Osteoblast (primary cell): ENCODE measurements at places on chromosomes 6 and 20. TPM values are rescaled to one million over a fixed set of nuclear protein-coding genes. Genes with fewer than 3 reads are reported as not detected.

- no peak for DNase-seq
Measured at GRCh38 chr6:141251286-141251685, 881.4 kb upstream of the GJE1 start.

GRCh38 chr6:34465531-34466241, at the start of gene PACSIN1:
Gene PACSIN1 (plus strand): TSS chr6:34466076. CDS start chr6:34526306, 60,230 bp downstream.
- DNase-seq, result peak; percentile 89

DNA sequence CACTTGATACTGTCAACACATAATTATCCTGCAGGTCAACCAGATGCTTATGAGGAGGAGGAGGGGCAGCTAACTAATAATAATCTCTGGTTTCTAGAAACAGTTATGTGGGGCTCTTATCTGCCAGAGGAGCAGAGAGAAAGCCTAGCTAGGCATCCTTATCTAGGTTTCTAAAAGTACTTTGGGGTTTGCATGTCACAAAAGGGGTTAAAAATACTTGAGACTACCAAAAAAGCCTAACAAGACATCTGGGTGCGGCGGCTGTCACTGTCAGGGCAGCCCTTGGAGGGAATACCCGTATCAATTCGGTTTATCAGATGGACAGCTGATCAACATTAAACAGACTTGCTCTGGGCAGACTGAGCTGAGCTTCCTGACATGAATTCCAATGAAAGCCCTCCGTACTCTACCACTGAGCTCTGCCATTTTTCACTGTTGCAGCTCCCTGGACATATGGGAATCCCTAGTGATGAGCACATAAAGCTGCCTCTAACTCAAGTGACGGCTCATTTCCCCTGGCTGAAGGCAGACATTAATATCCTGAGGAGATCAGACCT, 166.6 kb downstream of the PDSS2 start:
- no peak for DNase-seq

- DNase-seq, result no peak
Measured at GRCh38 chr6:142647449-142648035, 297.4 kb downstream of the HIVEP2 start.

DNA sequence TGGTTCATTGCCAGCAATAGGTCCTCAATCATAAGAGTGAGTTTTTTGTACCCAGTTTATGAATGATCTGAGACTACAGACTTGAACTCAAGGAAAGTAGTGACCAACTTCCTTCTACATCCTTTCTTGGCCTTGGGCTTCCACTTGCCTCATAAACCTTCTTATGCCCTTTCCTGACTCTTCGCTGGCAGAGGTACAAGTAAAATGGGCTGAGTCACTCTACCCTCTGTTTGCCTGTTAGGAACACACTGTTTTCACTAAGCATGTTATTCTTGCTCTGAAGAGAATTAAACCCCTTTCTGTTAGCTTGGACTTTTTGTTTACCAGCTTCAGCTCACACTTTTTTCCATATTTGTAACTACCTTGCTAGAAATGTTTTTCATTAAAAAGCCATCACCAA, 74.4 kb downstream of the PKHD1 start:
- no peak for DNase-seq

GRCh38 chr20:63119121-63119962, 96.6 kb downstream of the YTHDF1 start:
- DNase-seq, result peak; percentile 88

- peak; percentile 52 for DNase-seq
Measured at GRCh38 chr20:34987288-34988190, 31.9 kb downstream of the MYH7B start.

DNA sequence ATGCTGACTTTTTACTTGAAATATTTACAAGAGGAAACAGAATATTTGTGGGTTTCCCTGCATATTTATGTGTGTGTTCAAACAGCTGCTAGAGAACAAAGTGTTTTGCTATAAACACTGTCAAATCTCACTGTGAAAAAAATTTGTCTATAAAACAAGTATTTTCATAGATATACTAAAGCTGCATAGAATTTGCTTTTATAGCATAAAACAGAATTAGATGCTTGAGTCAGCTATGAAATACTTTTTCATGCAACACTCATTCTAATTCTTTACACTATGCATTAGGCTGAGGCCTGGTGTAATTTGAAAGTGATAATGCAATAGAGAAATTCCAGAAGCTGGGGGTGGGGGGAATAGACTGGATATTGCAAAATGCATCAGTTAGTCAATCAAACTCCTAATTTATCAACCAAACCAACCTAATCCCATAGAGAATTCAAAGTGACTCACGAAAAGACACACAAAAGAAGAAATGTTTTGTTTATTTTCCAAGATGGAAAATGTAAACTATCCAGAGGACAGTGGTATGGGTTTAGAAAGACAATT, 148.2 kb downstream of the LAMA2 start:
- DNase-seq, result no peak

GRCh38 chr20:31731321-31731717, 7.8 kb upstream of the TPX2 start:
- no peak for DNase-seq

DNA sequence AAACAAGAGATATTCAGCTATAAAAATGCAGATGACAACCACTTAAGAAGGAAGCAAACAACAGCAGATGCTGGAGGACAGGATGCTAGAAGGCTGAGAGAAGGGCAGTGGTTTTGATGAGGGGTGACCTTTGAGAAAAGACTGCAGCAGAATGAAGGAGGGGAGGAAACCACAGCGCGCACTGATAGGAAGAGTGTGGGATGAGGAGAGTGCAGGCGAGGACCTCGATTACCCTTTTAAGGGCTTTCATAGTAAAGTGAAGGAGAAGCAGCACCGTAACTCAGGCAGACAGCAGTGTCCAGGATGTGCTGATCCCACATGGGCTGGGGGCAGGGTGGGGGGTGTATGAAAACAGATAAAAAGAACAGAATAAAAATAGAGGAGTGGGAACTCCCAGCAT, 19.2 kb downstream of the ZBTB2 start:
- DNase-seq, result no peak

GRCh38 chr6:163738725-163739407, 324.3 kb downstream of the QKI start:
- DNase-seq, result no peak

- DNase-seq, result no peak
Measured at GRCh38 chr20:58238490-58238889, 10.0 kb upstream of the ANKRD60 start.

- DNase-seq, result peak; percentile 49
Measured at GRCh38 chr6:58073263-58073662, 755.8 kb downstream of the PRIM2 start.

DNA sequence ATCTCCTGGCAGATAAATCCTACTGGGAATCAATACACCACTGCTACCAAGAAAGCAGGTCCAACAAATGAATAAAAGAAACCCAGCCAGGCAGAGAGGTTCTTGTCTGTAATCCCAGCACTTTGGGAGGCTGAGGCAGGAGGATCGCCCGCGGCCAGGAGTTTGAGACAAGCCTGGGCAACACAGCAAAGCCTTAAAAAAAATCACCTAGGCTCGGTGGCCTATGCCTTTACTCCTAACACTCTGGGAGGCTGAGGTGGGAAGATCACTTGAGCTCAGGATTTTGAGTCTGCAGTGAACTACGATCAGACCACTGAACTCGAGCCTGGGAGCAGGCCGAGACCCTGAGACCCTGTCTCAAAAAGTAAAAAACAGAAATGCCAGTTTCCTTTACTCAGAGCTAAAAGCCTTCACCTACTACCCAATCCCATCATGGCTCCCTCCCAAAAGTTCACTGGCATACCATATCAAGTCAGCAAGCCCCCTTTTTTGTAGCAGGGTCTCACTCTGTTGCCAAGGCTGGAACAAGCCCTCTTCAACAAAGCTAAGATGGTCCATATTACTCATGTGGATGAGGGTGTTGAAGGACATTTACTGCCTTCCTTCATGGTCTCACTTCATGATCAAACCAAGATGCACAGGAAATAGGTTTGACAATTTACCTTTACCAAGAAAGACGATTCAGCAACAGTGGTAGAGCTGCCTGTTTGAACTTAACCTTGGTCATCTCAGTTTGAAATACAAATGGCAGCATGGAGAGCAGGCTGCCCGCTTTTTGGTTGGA, 5.3 kb downstream of the SNX5 start:
- DNase-seq, result no peak

DNA sequence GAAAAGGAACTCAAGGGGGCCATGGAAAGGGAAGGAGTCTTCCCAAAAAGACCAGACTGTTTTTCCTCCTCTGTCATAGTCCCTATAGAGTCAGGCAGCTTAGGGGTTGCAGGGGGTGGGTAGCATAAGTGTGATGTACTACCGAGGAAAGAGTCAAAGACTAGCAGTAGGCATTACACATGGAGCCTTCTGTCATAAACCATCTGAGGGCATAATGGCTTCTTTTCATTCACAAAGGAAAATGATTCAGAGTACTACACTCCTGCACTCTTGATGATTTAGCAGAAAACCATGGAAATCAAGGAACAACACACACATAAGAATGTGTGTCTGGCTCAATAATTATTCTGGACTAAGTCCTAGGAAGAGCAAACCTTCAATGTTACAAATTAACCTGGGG, 14.9 kb downstream of the PLN start:
- DNase-seq, result peak; percentile 66

GRCh38 chr6:44247338-44248302, 719 bp downstream of the HSP90AB1 start:
- peak; percentile 88 for DNase-seq

GRCh38 chr6:3053231-3053508, 15.1 kb upstream of the RIPK1 start:
- no peak for DNase-seq

GRCh38 chr6:6912817-6913744, 194.7 kb upstream of the RREB1 start:
- no peak for DNase-seq

- peak; percentile 70 for DNase-seq
Measured at GRCh38 chr6:34152806-34153520, 7.1 kb upstream of the GRM4 start.

DNA sequence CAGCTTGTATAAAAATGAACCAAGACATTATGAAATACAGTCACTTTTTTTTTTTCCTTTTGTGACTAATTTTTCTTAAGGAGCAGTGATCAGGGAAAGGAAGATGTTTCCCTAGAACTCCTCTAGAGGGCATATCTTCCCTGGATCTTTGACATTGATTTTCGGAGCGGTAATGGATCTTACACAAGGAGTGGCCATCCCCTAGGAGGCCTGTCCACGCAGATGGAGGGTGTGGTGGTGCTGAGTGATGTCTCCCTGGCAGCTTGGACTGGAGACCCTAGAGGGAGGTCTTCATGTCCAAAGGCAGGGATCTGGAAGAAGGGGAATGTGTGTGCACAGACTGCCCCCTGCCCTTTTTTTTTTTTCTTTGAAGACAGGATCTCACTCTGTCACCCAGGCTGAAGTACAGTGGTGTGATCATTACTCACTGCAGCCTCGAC, 7.0 kb upstream of the KIFC1 start:
- peak; percentile 96 for DNase-seq

DNA sequence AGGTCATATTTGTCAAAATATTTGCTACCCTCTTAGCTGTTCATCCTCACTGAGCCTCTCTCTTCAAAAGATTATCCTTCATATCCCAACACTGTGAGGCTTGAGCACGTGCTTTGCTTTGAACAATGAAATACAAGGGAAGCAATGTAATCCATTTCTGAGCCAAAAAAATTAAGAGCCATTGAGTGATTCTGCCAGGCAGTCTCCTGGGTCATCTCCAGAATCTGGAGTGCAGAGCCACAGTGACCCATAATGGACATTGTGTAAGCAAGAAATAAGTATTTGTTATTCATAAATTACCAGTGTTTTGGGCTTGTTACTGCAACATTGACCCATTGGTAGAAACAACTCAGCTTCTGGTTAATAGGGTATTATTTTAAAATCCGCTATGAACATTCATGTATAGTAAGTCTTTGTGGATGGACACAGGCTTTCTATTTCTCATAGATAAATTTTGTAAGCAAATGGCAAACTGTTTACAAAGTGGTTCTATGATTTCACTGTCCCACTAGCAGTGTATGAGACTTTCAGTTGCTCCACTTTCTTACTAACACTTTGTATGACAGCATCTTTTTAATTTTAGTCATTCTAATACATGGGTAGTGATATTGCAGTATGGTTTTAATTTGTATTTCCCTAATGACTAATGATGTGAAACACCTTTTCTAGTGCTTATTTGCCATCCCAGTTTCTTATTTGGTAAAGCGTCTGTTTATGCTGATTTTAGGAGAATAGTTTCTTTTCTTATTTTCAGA, 358.2 kb downstream of the PLCB1 start:
- no peak for DNase-seq

DNA sequence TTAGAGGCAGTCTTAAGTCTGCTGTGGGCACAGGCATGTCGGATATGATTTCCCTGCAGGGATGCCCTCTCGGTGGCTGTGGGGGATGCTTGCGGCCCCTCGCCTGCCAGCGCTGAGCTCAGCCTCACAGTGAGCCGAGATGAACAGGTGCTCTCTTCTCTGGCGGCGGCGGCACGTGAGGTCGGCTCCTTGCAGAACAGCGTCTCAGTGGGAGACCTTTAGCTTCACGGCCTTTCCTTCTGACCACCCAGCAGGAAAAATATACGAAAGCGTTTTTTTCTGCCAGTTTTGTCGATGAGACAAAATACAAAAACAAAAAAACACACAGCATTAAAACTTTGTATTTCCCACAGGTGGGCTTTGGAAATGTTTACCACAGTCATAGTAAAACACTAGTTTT, 23.6 kb downstream of the FOXA2 start:
- no peak for DNase-seq

GRCh38 chr20:58137651-58138265, 90.7 kb downstream of the ANKRD60 start:
- no peak for DNase-seq

DNA sequence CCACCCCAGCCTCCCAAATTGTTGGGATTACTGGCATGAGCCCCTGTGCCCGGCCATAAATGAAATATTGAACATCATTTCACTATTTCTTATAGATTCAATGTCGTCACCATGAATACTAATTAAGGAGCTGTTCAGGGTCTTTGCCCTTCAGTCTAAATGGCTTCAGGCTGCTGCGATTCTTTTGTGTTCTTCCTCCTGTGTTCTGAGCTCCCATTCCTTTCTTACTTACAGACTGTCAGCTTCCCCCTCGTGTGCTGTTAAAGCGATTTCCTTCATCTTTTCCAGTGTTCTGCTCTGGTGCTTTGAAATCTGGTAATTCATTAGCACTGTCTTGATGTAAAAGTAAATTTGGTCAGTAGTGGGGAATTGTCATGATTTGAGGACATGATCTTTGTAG, 63.3 kb upstream of the PRDM1 start:
- DNase-seq, result no peak

- DNase-seq, result no peak
Measured at GRCh38 chr6:83462524-83462923, 31.7 kb upstream of the ME1 start.

The MMP24 gene
- 0.88 and 1.1 TPM in 2 replicates for total RNA-seq

The NSFL1C gene
- total RNA-seq, result 23.0 and 30.0 TPM in 2 replicates

The HRH3 gene
- total RNA-seq, result not detected in 2 replicates

The TUBB2B gene
- 5.6 and 9.0 TPM in 2 replicates for total RNA-seq

The HMGCLL1 gene
- total RNA-seq, result under 0.01 and 0.36 TPM in 2 replicates

The AKAP12 gene
- total RNA-seq, result 67.3 and 70.1 TPM in 2 replicates

The DSP gene
- total RNA-seq, result 84.0 and 119 TPM in 2 replicates

The CBLN4 gene
- total RNA-seq, result under 0.01 TPM in 1 of 2 replicates, not detected in the other

The CCN6 gene
- total RNA-seq, result 6.8 and 6.9 TPM in 2 replicates

The PROKR2 gene
- not detected in 2 replicates for total RNA-seq

The ISM1 gene
- total RNA-seq, result 4.0 and 8.3 TPM in 2 replicates

The ACAT2 gene
- 41.6 and 53.6 TPM in 2 replicates for total RNA-seq

The PRDM13 gene
- not detected in 2 replicates for total RNA-seq

The MRPL14 gene
- total RNA-seq, result 47.7 and 49.9 TPM in 2 replicates

The TRMT6 gene
- total RNA-seq, result 5.4 and 5.9 TPM in 2 replicates

The FYN gene
- total RNA-seq, result 104 and 106 TPM in 2 replicates

The OOEP gene
- total RNA-seq, result 0.36 and 0.59 TPM in 2 replicates

The GUCA1A gene
- total RNA-seq, result not detected in 2 replicates

The FOXF2 gene
- total RNA-seq, result 1.1 and 2.1 TPM in 2 replicates

The CAP2 gene
- total RNA-seq, result 10.0 and 12.3 TPM in 2 replicates

The PPIL1 gene
- total RNA-seq, result 9.8 and 10.9 TPM in 2 replicates

The SF3B5 gene
- 67.5 and 78.9 TPM in 2 replicates for total RNA-seq

The ZBTB12 gene
- 2.1 and 3.6 TPM in 2 replicates for total RNA-seq

The WFDC10B gene
- not detected in 2 replicates for total RNA-seq
